LoVo (cell line): ENCODE measurements at places on chromosomes 11 and 22.

- DNase-seq = no peak
Observed at GRCh38 chr11:96075532-96075959, 151.6 kb upstream of the MTMR2 start.

DNA sequence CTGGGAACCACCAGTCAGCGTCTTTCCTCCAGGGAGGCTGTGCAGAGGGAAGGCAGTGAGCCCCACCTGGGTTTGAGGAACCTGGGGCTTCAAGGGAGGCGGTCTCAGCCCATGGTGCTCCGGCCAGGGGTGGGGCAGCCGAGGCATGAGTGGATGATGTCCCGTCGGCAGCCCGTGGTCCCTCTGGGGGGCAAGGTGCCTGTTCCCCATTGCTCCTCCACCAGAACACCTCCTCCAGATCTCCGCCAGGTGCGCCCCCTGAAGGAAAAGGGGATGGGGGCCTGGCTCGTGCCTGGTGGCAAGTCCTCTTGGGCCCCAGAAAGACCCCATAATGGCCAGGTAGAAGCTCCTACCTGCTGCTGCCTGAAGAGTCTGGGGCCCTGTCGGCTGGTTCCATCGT, 94.1 kb downstream of the KCNQ1 start:
- no peak for DNase-seq

DNA sequence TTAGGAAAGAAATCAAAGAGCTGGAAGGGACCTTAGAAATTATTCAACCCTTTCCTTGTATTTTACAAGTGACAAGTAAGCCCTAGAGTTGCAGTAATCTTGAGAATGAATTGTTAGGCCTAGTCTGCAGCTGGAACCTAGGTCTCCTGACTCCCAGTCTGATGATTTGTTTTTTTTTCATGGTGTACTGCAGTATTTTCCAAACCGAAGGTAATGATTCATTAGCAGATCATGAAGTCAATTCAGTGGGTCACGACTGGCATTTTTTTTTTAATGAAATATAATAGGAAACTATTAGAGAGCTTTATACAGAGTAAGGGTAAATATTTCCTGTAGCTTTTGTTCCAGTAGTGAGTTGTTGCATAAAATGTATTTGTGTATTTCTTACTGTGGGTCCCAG, 42.8 kb downstream of the EXT2 start:
- no peak for DNase-seq

GRCh38 chr22:44003405-44004103, 20.5 kb upstream of the PARVB start:
- no peak for DNase-seq

DNA sequence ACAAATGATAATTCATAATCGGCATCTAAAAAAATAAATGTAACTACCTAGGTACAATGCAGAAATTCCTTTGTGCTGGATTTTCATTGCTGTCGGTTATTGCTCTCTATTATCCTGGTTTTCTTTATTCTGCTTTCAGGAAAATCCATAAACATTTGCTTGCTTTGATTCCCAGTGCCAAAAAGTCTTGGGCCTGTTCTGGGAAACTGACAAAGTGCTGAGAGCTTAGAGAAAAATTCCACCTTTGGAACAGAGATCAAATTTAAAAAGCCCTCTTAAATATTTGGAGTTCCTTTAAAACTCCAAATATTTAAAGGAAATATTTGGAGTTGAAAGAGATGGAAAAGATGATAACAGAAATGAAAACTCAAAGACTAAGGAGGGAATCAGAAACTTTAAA, 87.3 kb upstream of the ZBED5 start:
- DNase-seq = no peak

- no peak for DNase-seq
Observed at GRCh38 chr11:133955081-133955891, 1.5 kb downstream of the IGSF9B start.

GRCh38 chr11:66340596-66341501, 4.1 kb downstream of the BRMS1 start:
- no peak for DNase-seq

DNA sequence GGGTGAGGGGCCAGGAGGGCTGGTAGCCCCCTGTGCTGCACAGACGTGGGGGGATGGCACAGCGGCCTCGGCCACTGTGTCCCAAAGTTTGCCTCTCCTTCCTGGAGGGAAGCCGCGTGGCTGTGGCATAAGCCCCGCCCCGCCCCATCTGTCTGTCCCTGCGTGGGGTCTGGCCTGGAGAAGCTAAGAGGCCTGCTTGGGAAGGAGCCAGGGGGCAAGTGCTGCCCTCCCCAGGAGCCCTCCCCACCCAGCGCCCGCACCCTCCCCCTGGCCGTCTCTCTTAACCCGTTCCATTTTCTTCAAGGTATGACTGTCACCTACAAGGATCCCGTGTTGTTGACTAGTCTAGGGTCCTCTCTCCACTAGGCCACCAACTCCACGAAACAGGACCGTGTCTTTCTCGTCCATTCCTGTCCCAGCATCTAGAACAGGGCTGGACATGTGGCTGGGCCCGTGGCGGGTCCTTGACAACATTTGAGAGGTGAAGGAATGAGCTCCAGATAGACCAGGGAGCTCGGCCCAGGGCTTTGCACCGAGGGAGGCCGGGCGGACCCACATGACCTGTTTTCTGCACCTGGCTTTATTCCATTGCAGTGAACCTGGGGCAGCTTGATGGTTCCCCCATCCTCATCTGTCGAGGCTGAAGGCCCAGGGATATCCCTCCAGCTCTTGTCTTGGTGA, 428.0 kb downstream of the TBC1D22A start:
- no peak for DNase-seq

DNA sequence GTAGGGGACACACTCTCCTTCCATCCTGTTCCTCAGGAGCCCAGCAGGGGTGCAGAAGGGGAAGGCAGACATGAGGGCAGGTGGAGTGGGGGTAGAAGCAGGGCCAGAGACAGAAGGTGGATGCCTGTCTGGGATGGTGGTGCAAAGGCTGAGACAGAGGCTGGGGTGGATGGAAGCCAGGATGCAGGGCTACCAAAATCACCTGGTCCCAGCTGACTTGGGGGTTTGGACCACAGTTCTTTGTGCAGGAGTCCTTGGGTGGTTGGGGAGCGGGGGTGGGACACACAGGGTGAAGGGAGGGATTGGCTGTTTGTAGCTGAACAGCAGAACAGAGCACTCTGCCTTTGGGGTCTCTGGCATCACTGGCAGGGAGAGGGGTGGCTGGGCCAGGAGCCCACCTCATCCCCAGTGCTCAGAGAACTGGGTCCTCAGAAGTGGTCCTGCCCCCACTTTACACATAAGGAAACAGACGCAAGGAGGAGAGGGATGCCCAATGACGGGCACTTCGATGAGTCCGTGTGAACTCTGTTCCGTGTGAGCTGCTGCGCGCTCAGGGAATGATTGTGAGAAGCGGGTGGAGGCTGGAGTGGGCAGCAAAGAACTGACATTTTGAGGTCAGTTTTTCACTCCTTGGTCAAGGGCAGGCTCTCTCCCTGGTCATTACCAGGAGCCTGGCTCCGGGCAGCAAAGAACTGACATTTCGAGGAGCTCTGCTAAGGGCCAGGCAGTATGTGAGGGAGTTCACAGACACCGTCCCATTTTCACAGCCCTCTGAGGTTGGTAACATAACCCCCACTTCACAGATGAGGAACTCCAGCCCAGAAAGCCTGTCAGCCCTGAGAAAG, 1.9 kb downstream of the TAGLN start:
- DNase-seq = no peak

DNA sequence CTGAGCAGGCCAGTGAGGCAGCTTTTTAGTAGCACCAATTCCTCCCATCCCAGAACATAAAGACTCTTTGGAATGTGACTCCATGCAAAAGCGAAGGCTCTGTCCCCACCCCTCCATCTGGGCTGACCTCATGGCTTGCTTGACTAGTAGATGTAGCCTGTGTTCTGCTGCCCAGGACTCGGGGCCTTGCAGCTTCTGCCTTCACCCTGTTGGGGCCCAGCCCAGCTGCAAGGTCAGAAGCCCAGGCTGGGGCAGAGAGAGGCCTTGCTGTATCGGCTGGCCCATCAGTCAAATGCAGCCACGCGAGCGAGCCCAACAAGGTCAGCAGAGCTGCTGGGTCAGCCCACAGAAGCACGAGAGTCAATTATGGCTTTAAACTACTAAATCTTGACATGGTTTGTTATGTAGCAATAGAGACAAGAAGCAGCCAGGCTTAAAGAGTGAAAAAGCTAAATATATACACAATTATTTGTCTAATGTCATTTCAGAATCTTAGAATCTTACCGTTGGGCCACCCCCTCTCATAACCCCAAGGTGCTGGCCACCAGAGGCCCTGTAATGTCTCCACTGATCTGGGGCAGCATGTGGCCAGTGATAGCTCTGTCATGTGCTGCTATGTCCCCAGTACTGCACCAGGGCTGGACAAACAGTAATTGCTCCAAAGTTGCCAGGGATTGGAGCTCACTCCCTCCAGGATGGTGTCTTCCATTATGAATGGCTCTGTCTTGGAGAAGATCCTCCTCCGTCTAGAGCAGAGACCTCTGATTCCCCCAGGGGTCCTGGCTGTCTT, 10.4 kb upstream of the WNT11 start:
- no peak for DNase-seq

DNA sequence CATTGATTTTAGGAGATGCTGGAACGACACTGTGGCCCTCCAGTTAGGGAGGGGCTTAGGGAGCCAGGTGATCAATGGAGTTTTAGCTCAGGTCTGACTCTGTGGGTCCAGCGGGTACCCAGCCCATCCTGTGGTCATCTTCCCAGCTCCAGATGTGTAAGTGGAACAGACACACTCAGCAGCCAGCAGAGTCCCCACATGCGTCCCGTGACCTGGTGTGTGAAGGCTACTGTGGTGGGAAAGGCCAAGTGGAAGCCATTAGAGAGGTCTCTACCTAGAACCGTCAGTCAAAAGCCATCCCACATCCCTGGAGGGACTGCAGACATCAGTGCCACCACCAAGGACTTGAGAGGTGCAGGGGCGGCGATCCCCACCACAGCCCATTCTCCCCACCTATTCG, 19.9 kb upstream of the CD81 start:
- DNase-seq = no peak

- no peak for DNase-seq
Observed at GRCh38 chr11:35127619-35128018, 11.4 kb upstream of the CD44 start.
